Right atrium auricular region (tissue), 2 donors: ENCODE measurements at places on chromosomes 6 and 20. TPM values are rescaled to one million over a fixed set of nuclear protein-coding genes. Genes with fewer than 3 reads are reported as not detected.

DNA sequence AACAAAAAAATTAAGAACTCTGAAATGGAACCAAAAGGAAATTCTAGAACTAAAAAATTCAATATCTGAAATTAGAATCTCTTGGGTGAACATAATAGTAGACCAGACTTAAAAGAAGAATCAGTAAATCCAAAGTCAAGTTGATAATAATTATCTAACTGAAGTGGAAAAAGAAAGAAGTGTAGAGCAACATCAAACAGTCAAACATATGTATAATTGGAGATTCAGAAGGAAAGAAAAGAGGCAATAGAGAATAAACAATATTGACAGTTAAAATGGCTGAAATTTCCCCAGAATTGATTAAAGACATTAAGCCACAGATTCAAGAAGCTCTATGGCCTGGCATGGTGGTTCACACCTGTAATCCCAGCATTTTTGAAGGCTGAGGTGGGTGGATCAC, 383.6 kb downstream of the PREX1 start:
- DNase-seq: no peak

GRCh38 chr20:57605878-57606277, 14.3 kb downstream of the ZBP1 start:
- no peak for DNase-seq

The PSORS1C1 gene
- 1.5 TPM for total RNA-seq

The VPS16 gene
- 16.4 TPM for total RNA-seq

DNA sequence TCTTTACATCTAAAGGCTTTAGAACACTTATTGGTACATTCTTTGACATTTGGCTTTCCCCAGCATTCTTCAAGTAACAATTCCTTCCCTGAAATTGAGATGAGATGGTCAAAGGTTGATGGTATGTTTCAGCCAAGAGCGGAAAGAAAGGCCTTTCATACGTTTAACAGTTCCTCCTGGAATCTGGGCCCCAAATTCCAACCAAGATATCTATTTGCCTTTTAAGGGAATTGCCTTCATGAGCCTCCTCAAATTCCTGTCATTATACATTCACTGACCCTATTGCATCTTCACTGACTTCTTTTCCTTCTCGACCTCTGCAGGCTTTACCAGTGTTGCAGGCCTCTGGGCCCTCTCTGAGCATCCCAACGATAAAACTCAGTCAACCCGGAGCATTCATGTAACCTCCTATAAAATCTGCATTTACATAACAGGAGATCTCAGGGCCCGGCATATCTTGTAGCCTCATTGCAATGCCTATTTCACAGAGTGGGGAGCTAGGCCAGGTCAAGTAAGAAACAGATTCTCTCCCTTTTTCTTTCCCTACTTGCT, 18.3 kb upstream of the WFDC9 start:
- no peak for DNase-seq

The FAM209B gene
- not detected for total RNA-seq

The ITPR3 gene
- total RNA-seq: 17.7 TPM

- no peak for DNase-seq
These were observed 9.5 kb downstream of the TAAR2 start for GRCh38 chr6:132614554-132614953.

DNA sequence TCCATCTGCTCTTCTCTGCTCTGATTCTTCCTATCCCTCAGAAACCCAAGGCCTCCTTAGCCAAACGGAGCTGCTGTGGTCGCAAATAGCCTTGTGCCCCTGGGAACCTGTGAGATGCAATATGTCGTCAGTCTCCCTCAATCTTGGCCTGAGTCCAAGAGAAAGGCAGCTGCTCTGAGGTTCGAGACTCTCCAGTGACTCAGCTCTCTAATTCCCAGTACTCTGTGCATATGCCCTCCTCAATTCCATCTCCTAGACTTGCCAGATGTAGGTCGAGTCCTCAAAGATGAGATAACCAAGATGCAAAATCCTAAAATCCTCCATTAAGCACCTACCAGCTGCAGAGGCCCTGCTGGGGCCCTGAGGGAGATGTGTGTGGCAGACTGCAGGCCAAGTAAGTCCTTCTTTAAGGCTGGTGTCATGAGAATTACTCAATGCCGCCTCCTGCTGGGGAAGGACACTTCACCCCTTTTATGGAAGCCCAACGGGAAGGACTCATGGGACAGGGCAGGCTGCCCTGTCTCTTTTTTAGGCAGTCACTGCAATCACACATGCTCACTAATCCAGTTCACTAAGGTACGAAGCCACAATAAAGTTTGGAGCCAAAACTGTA, 28.5 kb downstream of the C6orf15 start:
- DNase-seq: no peak

The TNFRSF21 gene
- 12.1 TPM for total RNA-seq

- no peak for DNase-seq
These were observed 1.2 kb downstream of the ECI2 start for GRCh38 chr6:4133941-4134838.

- DNase-seq: no peak
These were observed 26.7 kb upstream of the NOL4L start for GRCh38 chr20:32611868-32612267.

DNA sequence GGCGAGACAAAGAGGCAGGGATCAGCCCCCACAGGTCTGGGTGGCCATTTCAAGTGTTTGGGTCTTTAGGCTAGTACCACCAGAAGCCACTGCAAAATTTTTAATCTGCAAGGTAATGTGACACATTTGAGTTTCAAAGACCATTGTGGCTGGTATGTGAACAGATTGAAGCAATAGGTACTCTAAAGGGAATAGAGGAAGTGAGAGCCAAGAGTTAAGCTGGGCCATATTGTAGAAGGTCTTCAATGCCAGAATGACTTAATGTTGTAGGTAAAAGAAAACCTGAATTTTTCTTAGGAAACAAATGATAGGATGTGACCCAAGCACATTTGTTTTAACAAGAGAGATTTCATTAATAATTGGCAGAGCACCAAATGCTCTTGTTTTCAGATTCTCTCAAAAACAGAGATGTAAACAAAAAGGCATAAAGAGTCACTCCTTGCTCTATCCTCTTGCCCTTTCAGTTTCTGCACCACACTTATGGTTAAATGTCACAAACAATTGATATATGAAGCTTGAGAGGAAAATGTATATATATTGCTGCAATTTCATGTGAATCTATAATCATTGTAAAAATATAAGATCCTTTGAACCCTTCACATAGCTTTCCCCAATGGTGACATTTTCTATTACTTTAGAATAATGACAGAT, 307.1 kb upstream of the PLN start:
- no peak for DNase-seq

- DNase-seq: no peak
These were observed 45.4 kb downstream of the CDS2 start for GRCh38 chr20:5172167-5172601.

- no peak for DNase-seq
These were observed 152.7 kb downstream of the MCHR2 start for GRCh38 chr6:99841297-99841696.

DNA sequence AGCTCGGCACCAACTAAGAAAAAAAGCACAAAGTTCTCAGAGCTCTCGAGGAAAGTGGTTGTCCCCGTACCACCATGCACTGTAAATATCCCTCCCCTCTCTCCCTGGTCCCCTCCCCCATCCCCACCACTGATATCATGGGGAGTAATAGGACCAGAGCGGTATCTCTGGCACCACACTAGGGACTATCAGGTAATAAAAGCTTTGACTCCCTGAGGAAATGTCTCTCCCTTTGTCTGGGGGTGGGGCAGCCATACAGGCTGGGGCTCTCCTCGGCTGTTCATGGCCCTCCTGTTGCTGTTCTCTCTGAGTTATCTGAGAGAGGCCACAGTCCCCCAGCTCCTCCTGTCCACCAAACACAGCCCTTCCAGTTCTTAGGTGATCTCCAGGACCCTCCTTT, 5.0 kb upstream of the GNRH2 start:
- DNase-seq: no peak

- DNase-seq: peak; percentile 26
These were observed 4.8 kb upstream of the STX16 start for GRCh38 chr20:58646257-58646656.

DNA sequence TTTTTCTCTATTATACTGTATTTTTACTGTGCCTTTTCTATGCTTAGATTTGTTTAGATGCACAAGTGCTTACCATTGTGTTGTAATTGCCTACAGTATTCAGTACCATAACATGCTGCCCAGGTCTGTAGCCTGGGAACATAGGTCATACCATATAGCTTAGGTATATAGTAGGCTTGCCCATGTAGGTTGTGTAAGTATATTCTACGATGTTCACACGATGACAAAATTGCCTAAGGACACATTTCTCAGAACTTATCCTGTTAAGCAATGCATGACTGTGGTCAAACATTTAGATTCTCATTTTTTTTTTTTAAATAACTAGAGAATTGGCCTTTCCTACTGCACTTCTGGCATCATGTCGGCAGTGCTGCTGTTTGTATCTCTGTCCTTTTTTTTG, 253.7 kb upstream of the SUPT3H start:
- no peak for DNase-seq

DNA sequence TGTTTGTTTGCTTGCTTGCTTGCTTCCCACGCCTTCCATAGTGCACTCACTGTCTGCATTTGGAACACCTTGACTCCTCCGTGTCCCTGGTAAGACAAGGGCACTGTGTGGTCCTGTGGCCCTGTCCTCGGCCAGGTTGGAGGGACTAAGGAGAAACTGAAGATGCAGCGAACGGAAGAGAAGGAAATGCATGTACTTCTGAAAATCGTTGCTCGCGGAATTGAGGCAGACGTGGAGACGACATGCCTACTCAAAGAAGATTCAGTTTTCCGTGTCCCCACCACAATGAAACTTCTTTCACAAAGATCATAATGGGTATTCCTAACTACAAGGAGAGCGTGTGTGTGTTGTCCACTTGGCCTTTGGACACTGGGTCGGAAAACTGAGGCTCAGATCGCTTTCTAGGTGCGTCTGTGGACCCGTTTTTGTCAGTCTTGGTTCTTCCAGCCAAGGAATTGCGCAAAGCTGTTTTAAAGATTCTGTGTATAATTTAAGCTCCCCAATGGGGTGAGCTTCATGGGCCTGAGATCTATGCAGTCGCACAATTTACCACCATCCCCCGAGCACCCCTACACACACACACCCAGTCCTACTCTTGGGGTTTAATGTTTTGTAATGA, 120.4 kb upstream of the ZNF184 start:
- no peak for DNase-seq

The TNFAIP3 gene
- total RNA-seq: 8.5 TPM

GRCh38 chr6:37110500-37111461, 59.2 kb upstream of the PIM1 start:
- no peak for DNase-seq

The GTSF1L gene
- not detected for total RNA-seq

The SHLD1 gene
- total RNA-seq: 4.7 TPM

The SEMG1 gene
- total RNA-seq: not detected

DNA sequence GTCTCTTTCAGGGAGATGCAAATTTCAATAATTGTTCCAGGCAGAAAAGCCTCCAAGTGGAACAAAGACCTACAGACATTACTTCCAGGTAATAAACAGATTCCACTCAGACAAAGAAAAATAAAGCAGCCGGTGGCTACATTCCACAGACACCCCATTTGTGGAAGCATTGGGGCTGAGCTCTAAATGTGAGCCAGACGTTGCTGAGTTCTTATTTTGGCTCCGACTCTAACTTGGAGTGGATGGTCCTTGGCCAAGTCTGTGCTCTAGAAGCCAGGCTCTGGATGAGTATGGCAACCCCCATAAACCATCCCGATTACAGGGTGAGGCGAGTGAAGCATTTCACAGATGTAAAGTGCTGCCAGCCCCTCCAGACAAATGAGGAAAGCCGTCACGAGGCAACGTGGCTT, 6.6 kb downstream of the TRAM2 start:
- no peak for DNase-seq

The ESR1 gene
- 0.67 TPM for total RNA-seq

GRCh38 chr6:166172546-166172945, 4.9 kb upstream of the TBXT start:
- no peak for DNase-seq

The C20orf144 gene
- total RNA-seq: not detected

GRCh38 chr20:38762174-38762573, 13.9 kb downstream of the ACTR5 start:
- no peak for DNase-seq

- DNase-seq: no peak
These were observed 26.8 kb downstream of the HS3ST5 start for GRCh38 chr6:114315831-114316595.

DNA sequence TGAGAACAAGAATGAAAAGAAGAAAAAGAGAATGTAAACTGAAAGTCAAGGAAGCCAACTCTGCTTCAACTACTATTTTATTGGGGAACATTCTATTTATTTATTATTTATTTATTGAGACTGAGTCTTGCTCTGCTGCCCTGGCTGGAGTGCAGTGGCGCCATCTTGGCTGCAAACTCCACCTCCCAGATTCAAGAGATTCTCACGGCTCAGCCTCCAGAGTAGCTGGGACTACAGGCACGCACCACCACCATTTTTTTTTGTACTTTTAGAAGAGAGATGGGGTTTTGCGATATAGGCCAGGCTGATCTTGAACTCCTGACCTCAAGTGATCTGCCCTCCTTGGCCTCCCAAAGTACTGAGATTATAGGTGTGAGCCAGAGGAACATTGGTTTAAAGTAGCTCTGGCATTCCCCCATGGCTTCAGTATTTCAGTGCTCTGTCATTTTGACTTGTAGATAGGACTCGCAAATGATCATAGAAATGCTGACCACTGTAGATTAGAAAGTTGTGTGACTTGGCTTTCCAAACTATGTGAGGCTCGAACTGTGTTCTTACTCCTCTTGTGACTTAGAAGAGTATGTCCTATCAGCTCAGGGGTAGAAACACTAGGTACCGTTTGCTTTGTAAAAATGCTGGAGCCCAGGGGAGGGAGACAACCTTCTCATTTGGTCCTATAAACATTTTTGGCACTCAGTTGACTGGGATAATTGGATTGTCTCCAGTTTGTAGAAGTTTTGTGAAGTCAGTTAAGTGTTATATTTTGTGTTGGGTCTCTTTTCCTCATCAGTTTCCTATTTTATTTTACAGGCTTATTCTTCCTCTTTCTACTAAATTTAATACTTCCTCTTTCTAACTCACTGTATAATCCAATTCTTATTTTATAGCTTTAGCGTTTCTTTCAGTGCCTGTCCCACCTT, 544.9 kb upstream of the CITED2 start:
- DNase-seq: no peak
